ENCODE measurements at places on chromosomes 1 and 21. TPM values are rescaled to one million over a fixed set of nuclear protein-coding genes. Genes with fewer than 3 reads are reported as not detected.
A peak's percentile ranks its signal among the peaks of the same experiment; 100 is the strongest.

GRCh38 chr1:27015260-27015659, 2.6 kb upstream of the TENT5B start:
- DNase-seq = no peak

Gene MRPL55
- 38.3 TPM for total RNA-seq

GRCh38 chr1:232650845-232651244, 20.9 kb upstream of the SIPA1L2 start:
- no peak for DNase-seq

DNA sequence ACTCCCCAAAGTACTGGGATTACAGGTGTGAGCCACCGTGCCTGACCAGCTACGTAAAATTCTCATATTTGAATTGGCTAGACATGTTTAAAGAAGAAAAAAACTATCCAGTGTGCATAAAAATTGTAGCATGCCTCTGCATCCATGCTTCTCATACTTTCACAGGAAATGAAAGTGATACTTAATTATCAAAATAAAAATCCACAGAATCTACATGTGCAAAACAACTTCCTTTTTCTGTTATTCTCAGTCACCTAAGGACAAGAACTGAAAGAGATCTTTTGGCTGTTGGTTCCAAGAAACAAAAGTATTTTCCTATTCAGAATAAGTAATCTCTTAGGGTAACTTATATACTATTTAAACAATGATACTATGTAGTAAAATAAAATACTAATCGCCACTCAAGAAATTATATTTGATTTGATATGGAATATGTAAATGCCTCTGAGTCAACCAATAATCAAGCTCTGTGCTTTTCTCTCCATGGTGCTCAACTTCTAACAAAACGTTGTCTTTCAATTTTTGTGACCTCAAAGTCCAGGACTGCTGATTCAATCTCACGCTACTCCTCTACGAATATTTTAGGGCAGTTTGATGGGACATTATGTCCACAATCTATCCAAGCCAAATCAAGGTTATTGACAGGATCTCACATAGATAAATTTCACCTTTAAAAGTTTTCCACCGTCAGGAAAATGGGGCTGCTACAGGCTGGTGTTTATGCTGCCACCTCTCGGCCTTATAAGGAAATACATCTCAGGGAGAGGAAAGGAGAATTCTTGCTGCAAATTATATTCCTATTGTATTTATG, 102.7 kb downstream of the ZNF281 start:
- DNase-seq = no peak

DNA sequence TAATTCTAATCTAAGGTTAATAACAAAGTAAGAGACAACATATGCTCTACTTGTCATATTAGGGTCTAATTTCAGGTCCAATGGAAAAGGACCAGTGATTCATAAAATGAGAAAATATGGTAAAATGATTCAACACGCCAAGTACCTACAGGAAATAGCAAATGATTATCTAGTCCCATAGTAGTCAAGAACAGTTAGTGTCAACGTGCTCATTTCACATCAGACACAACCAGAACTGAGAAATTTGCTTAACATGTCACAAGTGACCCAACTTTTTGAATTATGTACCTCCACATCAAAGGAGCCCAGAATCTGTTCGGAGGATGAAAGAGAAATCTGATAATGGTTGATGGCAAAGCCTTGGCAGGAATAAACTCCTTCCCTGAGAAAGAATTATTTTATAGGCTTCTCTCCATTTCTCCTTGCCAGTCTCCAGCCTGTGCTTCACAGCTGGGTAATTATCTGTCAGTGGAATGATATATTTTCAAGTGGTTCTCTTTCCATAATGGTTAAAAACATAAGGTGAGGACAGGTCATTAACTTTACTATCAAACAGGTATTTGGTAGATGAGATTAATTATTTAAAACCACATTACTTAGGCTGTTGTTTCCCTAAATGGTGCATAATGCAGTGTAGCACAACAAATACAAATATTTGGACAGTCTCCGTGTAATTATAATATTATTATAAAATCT, 83.2 kb downstream of the APP start:
- DNase-seq = no peak

GRCh38 chr1:223803211-223803610, 42.5 kb downstream of the TP53BP2 start:
- DNase-seq = no peak

Gene RGL1
- 52.7 TPM for total RNA-seq

GRCh38 chr1:180881806-180882509, 30.7 kb upstream of the KIAA1614 start:
- no peak for DNase-seq

- DNase-seq = no peak
These were observed 22.1 kb downstream of the TRIM67 start for GRCh38 chr1:231183639-231184590.

DNA sequence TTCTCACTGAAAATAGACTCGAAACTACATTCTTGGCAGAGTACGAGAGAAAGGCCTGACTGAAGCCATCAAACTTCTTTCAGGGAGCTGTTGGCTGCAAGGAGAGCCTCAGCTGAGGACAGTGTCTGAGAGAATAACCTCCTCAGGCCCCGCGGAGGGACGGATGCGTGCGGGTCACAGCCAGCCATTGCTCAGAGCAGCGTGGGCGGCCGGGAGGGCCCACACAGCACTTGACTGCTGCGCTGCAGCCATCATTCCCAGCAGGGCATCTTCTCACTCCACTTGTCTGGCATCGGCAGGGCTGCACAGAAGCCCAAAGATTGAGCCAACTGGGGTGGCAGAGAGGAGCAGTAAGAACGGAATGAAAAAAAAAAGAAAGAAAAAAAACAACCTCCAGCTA, 113.5 kb downstream of the XCL2 start:
- peak; percentile 43 for DNase-seq

DNA sequence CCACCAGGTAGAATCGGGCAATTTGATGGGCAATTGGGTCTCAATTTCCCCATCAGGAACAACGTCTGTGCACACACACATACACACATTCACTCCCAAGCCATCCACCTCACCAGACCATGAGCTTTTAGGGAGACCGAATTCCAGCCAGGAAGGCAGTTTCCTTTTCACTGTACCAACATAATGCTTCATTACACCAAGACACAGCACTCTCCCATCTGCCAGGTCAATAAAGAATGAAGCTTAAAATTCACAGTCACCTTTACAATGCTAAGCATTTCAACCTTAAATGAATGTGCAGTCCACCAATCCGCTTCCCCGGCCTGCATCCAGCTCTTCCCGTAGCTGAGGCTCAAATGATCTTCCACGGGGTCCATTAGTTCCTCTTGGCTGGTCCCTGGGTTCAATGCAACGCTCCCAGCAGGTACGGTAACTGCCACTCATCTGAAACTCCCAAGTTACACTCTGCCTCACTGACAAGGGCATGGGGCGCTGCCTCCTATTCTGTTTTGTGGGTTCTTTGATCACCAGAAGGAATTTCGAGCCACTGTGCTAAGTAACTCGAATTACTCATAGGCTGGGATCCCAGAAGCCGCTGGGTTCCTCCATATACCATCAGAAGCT, 105.0 kb downstream of the SIM2 start:
- DNase-seq = no peak

Gene HSD3B2
- total RNA-seq = not detected

Gene BNIPL
- 2.2 TPM for total RNA-seq

DNA sequence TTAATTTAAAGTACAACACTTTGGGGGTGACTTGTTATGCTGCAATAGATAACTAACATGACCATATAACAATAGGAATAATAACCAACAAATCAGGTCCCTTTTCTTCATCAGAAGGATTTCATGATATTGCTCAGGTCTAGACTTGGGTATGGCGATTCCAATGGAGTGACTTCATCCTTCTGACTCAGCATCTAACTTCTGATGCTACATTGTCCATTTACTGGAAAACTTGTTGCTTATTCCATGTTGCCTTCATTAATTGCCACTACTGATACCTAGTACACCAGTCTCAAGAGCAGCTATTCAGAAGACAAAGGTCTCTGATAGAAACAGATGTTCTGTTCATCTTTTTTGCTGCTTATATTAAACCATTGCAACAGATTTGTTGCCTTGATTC, 324.3 kb downstream of the TGFB2 start:
- DNase-seq = no peak

Gene HNRNPR
- 119 TPM for total RNA-seq

Gene IL6R
- 7.1 TPM for total RNA-seq

Gene CD52
- total RNA-seq = 5.0 TPM

Gene CYP4X1
- 27.3 TPM for total RNA-seq

DNA sequence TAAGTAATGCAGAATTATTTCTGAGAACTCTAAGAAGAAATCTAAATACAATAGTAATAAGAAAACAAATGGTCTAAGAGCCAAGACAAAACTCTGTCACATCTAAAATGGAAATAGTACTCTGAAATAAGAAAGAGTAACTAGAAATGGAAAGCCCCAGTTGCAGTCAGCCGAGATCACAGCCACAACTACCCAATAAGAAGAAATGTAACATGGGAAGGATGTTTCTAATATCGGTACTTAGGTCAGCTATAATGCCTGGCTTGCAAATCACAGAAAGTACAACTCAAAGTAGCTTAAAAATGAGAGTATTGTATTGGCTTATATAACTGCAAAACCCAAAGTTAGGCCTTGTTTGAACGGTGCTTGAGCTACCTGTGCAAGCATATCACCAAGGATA, 58.6 kb upstream of the USP25 start:
- no peak for DNase-seq

GRCh38 chr1:12417389-12417788, 187.6 kb downstream of the VPS13D start:
- DNase-seq = no peak

Gene PYGO2
- total RNA-seq = 35.0 TPM

GRCh38 chr21:45769294-45769693, 125.8 kb downstream of the PCBP3 start:
- no peak for DNase-seq

- DNase-seq = no peak
These were observed 253.8 kb downstream of the DYRK1A start for GRCh38 chr21:37620401-37620800.

Gene CHODL
- 0.63 TPM for total RNA-seq

GRCh38 chr1:208300084-208300770, 56.0 kb upstream of the PLXNA2 start:
- DNase-seq = no peak

DNA sequence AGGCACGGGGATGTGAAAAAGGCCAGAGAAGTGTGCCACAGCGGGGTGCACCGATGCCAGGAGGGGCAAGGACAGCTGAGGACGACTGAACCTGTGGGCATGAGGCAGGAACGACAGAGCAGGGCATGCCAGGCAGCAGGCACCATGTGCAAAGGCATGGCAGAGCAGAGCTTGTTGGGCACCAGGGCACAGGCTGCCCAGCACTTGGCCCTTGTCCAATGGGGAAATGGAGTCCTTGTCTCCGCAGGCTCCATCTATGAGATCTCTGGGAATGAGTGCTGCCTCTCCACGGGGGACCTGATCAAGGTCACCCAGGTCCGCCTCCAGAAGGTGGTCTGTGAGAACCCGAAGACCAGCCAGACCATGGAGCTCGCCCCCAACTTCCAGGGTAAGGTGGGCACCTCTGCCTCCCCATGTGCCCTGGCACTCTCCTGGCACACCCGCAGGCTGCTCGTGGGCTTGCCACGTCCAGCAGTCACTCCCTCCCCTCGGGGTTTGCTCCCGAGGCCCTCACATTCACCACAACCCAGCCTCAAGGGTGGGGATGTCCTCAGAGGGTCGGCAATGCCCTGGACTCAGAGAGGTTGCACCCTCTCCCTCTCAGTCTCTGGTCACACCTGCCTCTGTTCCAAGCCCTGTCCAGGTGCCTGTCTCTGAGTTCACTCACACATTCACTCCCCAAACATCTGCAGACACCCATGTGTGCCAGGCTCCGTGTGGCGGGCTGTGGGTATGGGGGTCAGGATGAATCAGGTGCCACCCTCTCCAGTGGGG, 4.2 kb downstream of the THEMIS2 start:
- no peak for DNase-seq

Gene SLAMF1
- 0.24 TPM for total RNA-seq

DNA sequence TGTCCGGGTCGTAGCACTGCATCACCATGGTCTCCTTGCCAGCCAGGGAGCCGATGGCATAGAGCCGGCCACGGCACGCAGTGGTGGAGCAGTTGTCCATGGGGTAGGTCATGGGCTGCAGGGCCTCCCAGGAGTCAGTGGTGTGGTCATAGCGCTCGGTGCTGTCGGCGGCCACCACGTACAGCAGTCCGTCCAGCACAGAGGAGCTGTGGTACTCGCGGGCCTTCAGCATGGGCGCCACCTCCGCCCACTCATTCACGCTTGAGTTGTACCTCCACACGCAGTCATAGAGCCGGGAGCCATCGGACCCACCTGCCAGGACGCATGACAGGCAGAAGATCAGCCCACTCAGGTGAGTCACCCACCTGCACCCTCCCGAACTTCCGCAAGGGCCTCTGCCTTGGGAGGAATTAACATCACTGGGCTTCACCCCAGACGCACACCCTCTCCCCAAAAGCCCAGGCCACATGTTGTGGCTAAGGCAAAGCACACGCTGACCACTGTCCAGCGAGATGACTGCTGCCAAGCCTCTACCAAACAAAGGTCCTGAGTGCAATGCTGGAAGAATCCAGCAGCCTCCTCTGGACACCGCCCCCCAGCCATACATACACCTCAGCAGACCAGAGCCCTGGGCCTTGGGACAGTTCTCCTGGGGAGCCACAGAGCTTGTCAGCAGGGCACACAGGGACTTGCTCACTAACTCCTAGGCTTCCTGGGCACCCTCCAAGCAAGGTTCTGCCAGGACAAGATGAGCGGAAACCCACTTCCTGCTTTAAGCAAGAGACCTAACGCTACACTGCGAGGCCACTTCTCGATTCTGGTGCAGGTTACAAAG, 3.3 kb downstream of the KLHL21 start:
- DNase-seq = no peak

Gene LAX1
- not detected for total RNA-seq

GRCh38 chr1:181438013-181438412, 45.3 kb upstream of the CACNA1E start:
- no peak for DNase-seq

- no peak for DNase-seq
These were observed 2.1 kb upstream of the PLA2G2E start for GRCh38 chr1:19925342-19926070.

Gene C1orf141
- total RNA-seq = not detected

GRCh38 chr1:39404876-39405275, 86.6 kb upstream of the BMP8A start:
- no peak for DNase-seq

Gene TTF2
- 14.2 TPM for total RNA-seq

- DNase-seq = no peak
These were observed 16.9 kb downstream of the PCNX2 start for GRCh38 chr1:233278631-233279030.

Gene FCRL6
- total RNA-seq = 0.40 TPM

Data from dorsolateral prefrontal cortex (tissue), 122 donors.